Esophagus squamous epithelium (tissue), 5 donors: ENCODE measurements at places on chromosomes 1 and 21.

DNA sequence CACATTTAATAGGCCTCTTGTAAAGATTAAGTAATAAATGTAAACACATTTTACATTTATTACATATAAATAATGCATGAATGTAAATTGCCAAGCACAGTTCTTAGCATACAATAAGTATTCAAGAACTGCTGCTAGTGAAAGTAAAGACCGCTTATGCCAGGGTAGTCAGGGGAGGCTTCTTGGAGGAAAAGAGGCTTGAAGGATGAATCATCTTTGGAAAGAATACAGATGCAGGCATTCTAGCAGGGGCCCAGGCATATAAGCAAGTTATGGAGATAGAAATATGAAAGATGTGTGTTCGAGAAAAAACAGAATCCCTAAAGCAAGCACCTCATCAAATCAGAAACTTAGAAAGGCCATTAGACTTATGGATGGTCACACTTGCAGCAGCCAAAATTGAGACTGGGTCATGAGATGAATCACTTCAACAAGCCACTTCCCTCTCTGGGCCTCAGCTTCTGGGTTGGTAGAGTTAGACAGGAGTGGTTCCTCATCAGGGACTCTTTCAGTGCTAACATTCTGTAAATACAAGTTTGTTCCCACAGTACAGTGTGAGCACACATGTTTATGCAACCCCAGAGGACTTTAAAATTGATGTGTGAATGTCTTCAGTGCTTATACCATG, 79.8 kb upstream of the ROR1 start:
- DNase-seq: no peak

GRCh38 chr1:182600036-182600713, 4.0 kb downstream of the RGS16 start:
- DNase-seq: no peak

- no peak for DNase-seq
Measured at GRCh38 chr1:26913754-26914619, at the start of gene NR0B2. Gene NR0B2 (minus strand): TSS chr1:26913975. CDS start chr1:26913940, 35 bp downstream.

- no peak for DNase-seq
Measured at GRCh38 chr1:156669794-156670193, 7.4 kb downstream of the NES start.

GRCh38 chr1:46723901-46724300, 5.0 kb upstream of the EFCAB14 start:
- DNase-seq: no peak

GRCh38 chr1:229664133-229664689, 38.2 kb downstream of the URB2 start:
- no peak for DNase-seq

DNA sequence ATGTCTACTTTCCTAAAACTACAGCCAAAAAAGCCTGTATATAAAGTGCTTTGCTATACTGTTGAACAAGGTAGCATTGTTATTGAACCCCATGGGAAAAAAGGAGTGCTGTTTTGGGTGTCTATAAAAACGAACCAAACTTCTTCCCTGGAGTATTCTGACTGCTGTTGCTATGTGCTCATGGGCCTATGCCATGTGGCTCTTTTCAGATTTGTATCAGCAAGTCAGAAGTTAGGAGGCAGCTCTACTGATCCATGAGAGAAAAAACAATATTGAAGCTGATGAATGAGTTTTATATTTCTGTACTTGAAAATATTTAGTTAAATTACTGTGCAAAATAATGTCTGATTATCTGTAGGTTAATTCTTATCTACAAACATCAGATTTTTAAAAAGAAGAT, 66.5 kb downstream of the ADGRL2 start:
- DNase-seq: no peak

- no peak for DNase-seq
Measured at GRCh38 chr21:31795992-31796391, 64.1 kb upstream of the SCAF4 start.

- DNase-seq: no peak
Measured at GRCh38 chr1:178530037-178530402, 17.1 kb downstream of the TEX35 start.

DNA sequence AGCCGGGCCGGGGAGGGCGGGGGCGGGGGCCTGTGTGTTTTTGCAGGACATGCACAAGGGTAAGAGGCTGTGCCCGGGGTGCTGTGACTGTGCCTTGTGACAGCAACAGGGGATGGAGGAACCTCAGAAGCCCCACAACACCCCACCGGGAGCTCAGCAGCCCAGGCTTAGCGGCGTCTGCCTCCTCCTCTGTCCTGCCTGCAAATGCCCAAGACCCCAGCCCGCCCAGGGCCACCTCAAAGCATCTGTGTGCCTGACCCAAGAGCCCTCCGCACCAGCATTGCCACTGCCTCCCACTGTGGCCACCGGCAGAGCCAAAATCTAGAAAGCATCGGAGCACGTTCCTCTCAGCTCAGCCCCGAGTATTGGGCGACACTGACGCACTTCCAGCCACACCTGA, 2.7 kb upstream of the ACTRT2 start:
- no peak for DNase-seq

GRCh38 chr1:1140673-1141072, 24.8 kb upstream of the C1orf159 start:
- no peak for DNase-seq

GRCh38 chr1:246165826-246166709, 341.0 kb downstream of the SMYD3 start:
- no peak for DNase-seq

GRCh38 chr1:13723810-13724209, 23.8 kb downstream of the PRDM2 start:
- no peak for DNase-seq

DNA sequence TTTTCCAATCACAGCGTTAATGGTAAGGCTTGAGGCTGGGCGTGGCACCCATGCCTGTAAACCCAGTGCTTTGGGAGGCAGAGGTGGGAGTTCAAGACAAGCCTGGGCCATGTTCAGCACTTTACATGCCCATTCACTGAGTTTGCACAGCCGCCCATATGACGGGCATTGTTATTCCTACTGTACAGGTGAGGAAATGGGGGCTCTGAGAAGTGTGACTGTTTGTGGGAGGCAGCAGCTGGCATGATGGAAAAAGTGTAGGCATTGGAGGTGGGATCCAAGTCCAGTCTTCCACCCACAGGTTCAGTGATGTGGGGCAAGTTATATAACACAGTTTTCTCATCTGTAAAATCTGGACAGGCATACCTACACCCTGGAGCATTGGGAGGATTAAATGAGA, 445.9 kb downstream of the KIF26B start:
- DNase-seq: no peak

DNA sequence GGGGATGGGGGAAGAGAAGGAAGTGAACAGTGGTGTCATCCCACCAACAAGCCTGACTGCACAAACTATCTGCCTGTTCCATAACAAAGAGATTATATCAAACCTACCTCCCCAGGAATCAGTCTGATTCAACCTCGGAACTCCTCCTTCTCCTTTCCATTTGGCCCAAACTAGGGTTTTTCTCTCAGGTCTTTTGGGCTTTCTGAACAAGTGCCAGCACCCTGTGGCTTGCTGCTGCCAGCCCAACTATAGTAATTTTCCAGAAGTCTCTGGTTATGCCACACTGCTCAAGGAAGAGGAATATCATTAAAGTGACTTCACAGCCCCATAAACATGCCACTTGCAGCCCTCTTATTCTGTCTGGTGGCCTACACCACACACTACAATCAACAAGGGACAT, 70.5 kb downstream of the RGS7 start:
- DNase-seq: no peak

DNA sequence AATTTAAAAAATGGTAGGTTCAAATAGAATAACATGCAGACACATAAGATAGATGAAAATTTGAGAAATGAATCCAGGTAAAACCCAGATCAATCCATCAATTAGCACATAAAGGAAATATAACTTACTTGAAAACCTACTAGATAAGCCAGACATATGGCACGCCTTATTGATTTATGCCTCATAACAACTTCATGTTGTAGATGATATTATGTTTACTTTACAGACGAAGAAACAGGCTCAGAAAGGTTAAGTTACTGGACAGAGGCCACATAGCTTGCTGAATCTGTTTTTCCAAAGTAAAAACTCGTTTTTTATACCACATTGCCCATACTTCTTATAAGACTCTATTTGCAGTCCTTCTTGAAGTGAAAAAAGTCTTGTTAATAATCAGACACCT, 22.1 kb upstream of the NCF2 start:
- no peak for DNase-seq

DNA sequence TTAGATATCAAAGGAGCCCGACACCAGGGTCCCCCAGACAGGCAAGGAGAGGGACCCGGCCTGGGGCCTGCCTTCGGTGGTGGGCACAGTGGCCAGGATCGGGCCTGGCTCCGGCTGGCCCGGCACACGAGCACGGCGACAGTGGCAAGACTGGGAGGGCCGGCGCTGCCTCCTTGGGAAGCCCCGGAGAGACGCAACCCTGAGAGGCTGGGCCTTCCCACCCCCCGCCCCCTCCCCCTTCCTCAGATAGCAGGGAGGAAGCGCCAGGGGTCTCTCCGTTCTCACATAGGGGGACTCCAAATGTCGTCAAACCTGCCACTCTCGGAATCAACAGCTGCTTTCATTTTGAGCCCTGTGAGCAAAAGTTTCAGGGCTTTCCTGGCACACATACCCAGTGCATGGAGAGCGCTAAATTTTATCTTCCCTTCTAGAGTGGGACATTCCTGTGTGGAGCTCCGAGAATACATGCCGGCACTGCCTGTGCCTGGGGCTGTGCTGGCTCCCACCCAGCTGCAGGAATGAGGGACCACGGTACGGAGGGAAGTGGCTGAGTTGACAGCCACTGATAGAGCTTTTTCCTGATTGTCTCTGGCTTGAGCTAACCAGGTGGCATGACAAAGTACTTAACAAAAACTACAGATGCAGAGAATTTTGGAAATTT, 62.4 kb downstream of the CD247 start:
- DNase-seq: no peak
